ENCODE measurements at places on chromosomes 4 and X.

- no peak for DNase-seq
Observed at GRCh38 chr4:99983289-99983943, 33.3 kb upstream of the H2AZ1 start.

DNA sequence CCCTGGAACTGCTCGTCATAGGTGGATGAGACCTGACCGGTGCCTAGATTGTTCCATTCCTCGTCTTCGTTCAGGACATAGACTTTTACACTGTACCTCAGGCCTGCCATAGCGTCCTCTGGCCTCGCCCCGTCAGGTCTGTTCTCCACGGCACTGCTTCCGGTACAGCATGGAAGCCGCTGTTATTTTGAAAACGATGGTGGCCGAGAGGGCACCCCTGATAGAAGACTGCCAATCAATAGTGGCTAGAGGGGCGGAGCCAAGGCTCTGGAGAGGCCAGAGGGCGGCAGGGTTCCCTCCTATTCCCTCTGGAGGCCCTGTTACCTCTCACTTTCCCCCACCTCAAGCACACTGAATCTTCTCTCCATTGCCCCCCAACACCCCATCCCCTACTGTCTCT is at the start of gene PPP4R3C:
TSS of gene PPP4R3C (minus strand) at position 155 of the 400 bp plus-strand sequence. CDS start at position 110, 45 bp downstream.
- DNase-seq, result no peak

GRCh38 chrX:2346158-2346557 is 154.6 kb downstream of the DHRSX start:
- DNase-seq, result no peak

DNA sequence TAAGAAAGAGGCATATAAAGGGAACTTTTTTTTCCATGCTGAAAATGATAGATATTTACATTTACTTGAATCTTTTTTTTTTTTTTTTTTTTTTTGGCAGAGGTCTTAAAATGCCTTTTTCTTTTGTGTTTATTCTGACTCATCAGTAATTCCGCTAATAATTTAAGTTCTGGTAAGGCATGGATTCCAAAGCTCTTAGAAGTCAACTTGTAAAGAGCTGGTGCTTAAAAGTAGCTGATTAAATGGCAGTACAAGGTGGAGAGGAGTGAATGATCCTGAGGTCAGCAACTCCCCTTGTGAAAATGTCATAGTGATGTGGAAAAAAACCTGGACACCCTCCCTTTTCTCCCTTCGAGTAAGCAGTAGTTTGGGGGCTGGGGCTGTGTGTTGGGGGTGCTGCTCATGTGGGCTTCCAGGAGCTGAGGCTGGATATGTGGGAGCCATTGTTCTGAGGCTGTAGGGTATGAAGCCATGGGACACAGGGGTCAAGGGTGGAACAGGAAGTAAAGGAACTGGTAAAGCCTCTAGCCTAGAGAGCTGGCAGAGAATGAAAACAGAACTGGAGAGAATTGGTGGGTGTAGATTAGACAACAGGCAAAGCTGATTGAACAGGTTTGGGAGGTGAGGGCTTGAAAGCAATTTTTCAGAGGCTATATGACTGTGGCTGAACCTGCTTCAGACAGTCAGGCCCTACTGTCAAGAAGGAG is 41.0 kb upstream of the PITX2 start:
- no peak for DNase-seq

- peak; percentile 42 for DNase-seq
Observed at GRCh38 chr4:21790438-21791029, 158.0 kb downstream of the KCNIP4 start.

DNA sequence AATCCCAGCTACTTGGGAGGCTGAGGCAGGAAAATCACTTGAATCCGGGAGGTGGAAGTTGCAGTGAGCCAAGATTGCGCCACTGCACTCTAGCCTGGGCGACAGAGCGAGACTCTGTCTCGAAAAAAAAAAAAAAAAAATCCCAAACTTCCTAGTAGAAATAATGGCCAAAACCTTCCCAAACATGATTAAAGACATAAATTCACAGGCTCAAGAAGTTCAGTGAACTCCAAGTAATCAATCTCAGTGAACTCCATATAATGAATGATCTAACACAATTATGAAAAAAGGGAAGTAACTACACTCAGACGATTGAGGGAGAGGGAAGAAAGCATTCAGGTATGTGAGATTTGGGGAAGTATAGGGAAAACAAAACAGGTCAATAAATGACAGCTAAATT is 6.5 kb downstream of the FUNDC1 start:
- no peak for DNase-seq

Measured in SW 1271 (cell line).